Activated CD8-positive, alpha-beta T cell treated with anti-CD3 and anti-CD28 coated beads for 36 hours (primary cell): ENCODE measurements at places on chromosomes 1 and 21. TPM values are rescaled to one million over a fixed set of nuclear protein-coding genes. Genes with fewer than 3 reads are reported as not detected.
A peak's percentile ranks its signal among the peaks of the same experiment; 100 is the strongest.

GRCh38 chr1:92459871-92460320 lies 26.8 kb downstream of the GFI1 start:
- peaks cover 40% of the 10 kb centered on the region for H3K4me1 ChIP-seq
- H3K36me3 ChIP-seq = peaks cover 4% of the 10 kb centered on the region
- peak overlapping the region; percentile 50 for H3K27ac ChIP-seq
- no peaks in the 10 kb centered on the region for H3K27me3 ChIP-seq

GRCh38 chr1:45141247-45142003 lies 65.0 kb downstream of the ZSWIM5 start:
- H3K27ac ChIP-seq = no peak overlapping the region
- no peak overlapping the region for H3K4me3 ChIP-seq
- DNase-seq = no peak
- H3K36me3 ChIP-seq = no peaks in the 10 kb centered on the region

GRCh38 chr1:88502886-88503285 lies 181.2 kb upstream of the PKN2 start:
- no peaks in the 10 kb centered on the region for H3K4me1 ChIP-seq
- peaks cover 3% of the 10 kb centered on the region for H3K27me3 ChIP-seq
- no peak overlapping the region for H3K4me3 ChIP-seq
- no peak overlapping the region for H3K27ac ChIP-seq
- no peak for DNase-seq

- no peaks in the 10 kb centered on the region for H3K4me1 ChIP-seq
- no peaks in the 10 kb centered on the region for H3K27me3 ChIP-seq
- no peak for DNase-seq
- H3K27ac ChIP-seq = no peak overlapping the region
Measured at GRCh38 chr1:91958926-91959325, 9.7 kb downstream of the BRDT start.

DNA sequence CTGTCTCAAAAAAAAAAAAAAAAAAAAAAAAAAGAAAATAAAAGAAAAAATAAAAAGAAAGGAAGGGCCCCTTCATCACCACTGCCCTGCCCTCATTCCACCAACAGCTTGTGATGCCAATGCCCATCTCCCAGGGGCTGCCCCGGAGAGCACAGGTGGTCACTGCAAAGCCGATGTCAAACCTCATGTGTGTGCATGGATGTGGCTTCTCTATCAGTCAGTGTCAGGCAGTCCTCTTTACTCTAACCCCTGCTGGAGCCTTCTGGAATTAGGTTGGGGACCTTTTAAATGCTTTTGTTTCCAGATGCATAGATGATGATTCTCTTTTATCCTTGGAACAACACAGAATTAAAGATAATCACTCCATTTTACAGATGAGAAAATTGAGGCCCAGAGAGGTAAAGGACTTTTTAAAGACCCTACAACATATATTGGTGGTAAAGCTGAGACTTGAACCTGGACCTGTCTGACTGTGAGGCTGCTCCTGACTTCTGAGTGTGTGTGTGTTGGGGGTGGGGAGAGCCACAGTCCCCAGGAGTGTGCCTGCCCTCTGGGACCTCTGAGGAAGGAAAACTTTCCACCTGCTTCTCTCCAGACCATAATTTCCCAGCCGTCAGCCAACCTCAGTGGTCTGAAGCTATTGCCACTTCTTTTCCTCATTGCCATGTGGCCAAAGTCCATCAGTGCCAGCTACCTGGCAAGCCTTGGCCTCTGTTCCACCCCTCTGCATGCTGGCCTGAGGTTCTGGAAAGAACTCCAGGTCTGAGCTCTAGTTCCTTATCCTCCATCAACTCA lies 3.0 kb upstream of the TMEM54 start:
- no peak for DNase-seq
- no peak overlapping the region for H3K27ac ChIP-seq
- H3K4me1 ChIP-seq = peaks cover 7% of the 10 kb centered on the region

DNA sequence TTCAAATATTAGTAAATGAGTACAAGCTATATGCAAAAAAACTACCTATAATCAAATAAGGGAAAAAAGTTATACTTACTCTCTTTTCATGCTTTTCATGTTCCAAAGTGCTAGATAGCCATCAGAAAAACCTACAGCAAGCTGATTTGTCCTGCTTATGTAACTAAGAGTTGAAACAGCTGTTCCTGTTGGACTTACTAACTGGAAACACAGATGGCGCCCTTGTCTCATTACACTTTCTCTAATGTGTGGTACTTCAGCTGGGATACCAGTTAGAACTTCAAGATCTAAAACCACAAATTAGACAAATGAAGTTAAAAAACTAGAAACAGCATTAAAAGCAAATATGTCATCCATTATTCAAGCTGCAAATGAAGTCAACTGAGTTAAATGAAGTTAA lies 24.3 kb downstream of the AHCTF1 start:
- H3K4me3 ChIP-seq = no peak overlapping the region
- peak; percentile 20 for DNase-seq
- H3K27me3 ChIP-seq = no peaks in the 10 kb centered on the region
- no peak overlapping the region for H3K27ac ChIP-seq
- peaks cover 12% of the 10 kb centered on the region for H3K4me1 ChIP-seq

- no peak for DNase-seq
- no peak overlapping the region for H3K4me3 ChIP-seq
- peaks cover 10% of the 10 kb centered on the region for H3K36me3 ChIP-seq
- H3K27me3 ChIP-seq = no peaks in the 10 kb centered on the region
- H3K27ac ChIP-seq = no peak overlapping the region
Measured at GRCh38 chr1:197103300-197103699, 36.2 kb upstream of the F13B start.

DNA sequence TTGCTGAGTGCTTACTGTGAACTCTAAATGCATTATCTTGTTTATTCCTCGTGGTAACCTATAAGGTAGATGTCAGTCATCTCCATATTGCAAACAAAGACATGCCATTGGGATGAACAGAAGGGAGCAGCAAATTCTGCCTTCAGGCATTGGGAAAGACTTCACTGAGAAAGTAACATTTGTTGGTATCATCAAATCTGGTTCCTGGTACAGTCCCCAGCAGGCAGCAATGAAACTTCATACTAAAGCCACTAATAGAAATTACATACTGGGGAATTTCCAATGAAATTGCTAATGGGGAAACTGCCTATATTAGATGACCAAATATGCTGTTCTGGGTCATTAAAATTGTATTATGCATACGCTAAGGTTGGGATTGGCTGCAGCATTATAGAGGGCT lies 47.3 kb upstream of the ST6GALNAC5 start:
- no peak for DNase-seq
- peaks cover 12% of the 10 kb centered on the region for H3K27me3 ChIP-seq
- H3K4me1 ChIP-seq = no peaks in the 10 kb centered on the region
- H3K36me3 ChIP-seq = no peaks in the 10 kb centered on the region

GRCh38 chr1:91529856-91530255 lies 29.2 kb downstream of the CDC7 start:
- DNase-seq = no peak
- no peak overlapping the region for H3K27ac ChIP-seq
- no peak overlapping the region for H3K4me3 ChIP-seq
- H3K36me3 ChIP-seq = peaks cover 5% of the 10 kb centered on the region
- H3K27me3 ChIP-seq = no peaks in the 10 kb centered on the region
- H3K4me1 ChIP-seq = peaks cover 10% of the 10 kb centered on the region

Gene RBM11
- 2.3 TPM for total RNA-seq

Gene RNU1-2
- total RNA-seq = 820 TPM

Gene AK4
- 151 TPM for total RNA-seq

Gene PAQR6
- total RNA-seq = 5.0 TPM
